Muscle of arm (tissue), 14 donors: ENCODE measurements at places on chromosomes 1 and 21. TPM values are rescaled to one million over a fixed set of nuclear protein-coding genes. Genes with fewer than 3 reads are reported as not detected.

The ANXA9 gene
- polyA plus RNA-seq: 5.3 TPM

DNA sequence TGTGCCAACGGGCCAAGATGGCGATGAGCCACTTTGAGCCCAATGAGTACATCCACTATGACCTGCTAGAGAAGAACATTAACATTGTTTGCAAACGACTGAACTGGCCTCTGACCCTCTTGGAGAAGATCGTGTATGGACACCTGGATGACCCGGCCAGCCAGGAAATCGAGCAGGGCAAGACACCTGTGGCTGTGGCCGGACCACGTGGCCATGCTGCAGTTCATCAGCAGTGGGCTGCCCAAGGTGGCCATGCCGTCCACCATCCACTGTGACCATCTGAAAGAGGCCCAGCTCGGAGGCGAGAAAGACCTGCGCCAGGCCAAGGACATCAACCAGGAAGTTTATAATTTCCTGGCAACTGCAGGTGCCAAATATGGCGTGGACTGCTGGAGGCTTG, 32.2 kb upstream of the GPR137B start:
- DNase-seq: no peak

DNA sequence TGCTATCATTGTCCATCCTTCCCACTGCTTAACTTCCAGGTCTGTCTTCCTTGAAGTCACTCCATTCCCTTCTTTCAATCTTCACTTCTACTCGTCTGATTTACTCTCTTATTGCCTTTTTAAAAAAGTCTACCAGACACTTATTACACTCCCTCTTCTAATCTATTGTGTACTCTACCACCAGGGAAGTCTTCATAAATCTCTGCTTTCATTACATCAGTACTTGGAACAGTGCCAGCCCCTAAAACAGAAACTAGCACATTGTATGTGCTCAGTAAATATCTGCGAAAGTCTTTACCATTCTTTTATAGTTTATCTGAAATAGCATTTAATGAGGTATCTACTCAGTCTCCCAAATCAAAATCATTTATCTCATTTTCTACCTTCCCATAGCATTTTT, 236.4 kb downstream of the USH2A start:
- no peak for DNase-seq

- no peak for DNase-seq
Observed at GRCh38 chr1:15344800-15345704, 64.6 kb upstream of the EFHD2 start.

DNA sequence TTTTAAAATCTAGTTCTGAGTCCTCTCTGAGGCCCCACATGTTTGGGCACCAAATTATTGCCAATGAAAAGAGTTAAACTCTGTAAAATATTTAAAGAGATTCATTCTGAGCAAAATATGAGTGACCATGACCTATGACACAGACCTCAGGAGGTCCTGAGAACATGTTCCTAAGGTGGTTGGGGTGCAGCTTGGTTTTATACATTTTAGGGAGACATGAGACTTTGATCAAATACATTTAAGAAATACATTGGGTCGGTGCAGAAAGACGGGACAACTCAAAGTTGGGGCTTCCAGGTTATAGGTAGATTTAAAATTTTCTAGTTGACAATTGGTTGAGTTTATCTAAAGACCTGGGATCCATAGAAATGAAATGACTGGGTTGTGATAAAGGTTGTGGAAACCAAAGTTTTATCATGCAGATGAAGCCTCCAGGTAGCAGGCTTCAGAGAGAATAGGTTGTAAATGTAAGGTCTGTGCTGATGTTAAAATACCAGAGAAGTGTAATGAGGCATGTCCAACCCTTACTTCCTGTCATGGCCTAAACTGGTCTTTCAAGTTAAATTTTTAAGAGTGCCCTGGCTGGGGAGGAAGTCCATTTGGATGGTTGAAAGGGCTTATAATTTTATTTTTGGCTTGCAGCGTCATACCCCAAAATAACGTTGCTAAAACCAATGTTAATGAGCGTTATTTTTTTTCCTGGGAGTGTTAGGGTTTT, 274.9 kb downstream of the NUF2 start:
- DNase-seq: no peak

GRCh38 chr1:109925159-109925990, 14.7 kb downstream of the CSF1 start:
- DNase-seq: no peak

The PCNT gene
- polyA plus RNA-seq: 72.0 TPM

DNA sequence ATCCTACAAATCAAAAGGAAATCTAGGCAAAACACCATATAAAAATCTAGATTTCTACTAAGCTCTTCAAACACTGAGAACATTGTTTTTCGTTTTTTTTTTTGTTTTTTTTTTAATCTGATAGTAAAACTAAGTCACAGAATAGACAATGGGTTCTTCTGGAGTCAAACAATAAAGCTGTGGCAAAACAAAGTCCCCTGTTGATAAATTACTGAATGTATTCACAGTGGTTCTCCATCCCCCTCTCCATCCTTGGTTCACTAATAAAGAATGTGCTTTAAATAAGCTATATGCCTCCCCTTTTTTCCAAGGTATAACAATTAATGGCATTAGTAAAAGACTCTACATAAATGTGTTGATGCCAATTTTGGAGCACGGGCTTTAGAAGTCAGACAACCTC, 16.7 kb upstream of the ATP1B1 start:
- DNase-seq: no peak

The KCNQ4 gene
- polyA plus RNA-seq: 13.5 TPM

DNA sequence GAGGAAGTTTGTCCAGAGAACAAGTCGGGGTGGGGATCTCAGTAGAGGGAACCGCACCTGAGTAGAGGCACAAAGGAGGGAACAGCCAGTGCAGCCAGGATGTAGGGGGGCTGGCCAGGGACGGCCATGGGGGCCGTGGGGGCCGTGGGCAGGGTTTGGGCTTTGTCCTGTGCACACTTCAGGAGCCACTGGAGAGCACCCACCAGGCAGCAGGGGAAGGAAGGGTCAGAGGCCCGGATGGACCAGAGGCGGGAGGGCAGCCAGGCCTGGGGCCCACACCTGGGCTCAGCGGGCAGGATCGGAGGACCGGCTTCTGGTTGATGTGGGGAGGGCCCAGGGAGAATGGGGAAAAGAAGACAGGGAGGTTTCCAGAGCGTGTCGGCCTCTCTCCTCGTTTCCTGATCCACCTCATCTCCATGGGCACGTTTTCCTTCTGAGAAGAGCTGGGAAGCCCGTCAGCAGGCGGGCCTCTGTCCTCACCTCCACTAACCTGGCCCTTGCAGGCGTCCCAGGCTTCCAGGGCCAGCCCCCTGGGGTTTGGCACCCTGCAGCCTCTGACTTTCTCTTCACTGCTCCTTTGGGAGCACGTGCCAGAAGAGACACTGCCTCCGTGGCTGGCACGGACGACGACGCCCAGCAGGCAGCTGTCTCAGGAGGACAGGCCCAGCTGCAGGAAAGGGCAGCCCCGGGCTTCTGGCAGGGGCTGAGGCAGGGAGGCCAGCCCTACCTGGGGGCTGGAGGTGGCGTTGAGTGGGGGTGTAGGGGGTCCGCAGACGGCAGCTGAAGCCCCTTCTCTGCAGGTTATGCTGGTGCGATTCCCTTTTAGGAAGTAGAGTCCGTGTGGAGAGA, 16.8 kb upstream of the PDXK start:
- no peak for DNase-seq

- no peak for DNase-seq
Observed at GRCh38 chr1:248155927-248156326, 11.0 kb downstream of the OR2M5 start.
